ENCODE measurements at places on chromosomes 3 and 15. TPM values are rescaled to one million over a fixed set of nuclear protein-coding genes. Genes with fewer than 3 reads are reported as not detected.

GRCh38 chr3:104044002-104044401, 1322.7 kb upstream of the ALCAM start:
- DNase-seq: no peak

Gene MED12L
- polyA plus RNA-seq: not detected

DNA sequence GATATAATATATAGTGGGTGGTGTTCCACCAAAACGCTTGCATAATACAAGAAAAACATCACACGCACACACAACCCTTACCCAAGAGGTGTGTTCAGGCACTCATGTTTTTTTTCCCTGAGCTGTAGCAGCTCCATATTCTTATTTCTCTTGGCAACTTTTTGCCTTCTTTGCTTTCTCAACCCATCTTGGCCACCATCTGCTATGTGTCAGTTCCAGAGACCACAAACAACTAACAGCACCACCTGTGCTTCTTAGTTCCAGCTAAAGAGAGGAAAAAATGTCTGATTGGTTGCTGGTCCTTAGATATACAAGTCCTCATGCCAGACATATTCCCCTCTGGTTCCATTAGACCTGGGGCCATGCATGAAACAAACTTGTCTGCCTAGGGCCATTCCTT, 11.9 kb downstream of the ACTC1 start:
- no peak for DNase-seq

- DNase-seq: no peak
These were observed 13.6 kb upstream of the TBL1XR1 start for GRCh38 chr3:177210744-177211502.

Gene CAV3
- 0.25 TPM for polyA plus RNA-seq

Gene PLA2G4D
- not detected for polyA plus RNA-seq

GRCh38 chr3:79418855-79419621, 348.8 kb downstream of the ROBO1 start:
- no peak for DNase-seq

DNA sequence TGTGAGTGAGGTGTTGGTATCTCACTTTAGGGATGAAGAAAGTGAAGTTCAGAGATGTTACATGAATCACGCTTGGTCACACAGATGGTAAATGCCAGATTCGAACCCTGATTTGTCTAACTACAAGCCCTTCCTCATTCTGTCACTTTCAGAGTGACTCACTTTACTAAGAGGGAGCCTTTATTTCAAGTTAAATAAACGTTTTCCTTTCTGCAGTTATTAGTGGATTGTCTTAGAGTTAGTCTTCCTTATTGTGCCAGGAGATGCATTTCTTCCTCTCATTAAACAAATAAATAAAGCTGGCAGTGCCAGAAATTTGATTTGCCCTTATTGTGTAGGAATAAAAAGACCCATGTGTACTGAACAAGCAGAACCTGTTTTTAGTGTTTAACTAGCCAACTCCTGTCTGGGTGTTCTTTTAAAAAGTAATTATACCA, 162.5 kb downstream of the AKAP13 start:
- no peak for DNase-seq

GRCh38 chr3:188124184-188124583, 29.8 kb upstream of the LPP start:
- no peak for DNase-seq

Gene SEMA3F
- polyA plus RNA-seq: 17.4 TPM

GRCh38 chr3:37660782-37661181, 200.9 kb upstream of the CTDSPL start:
- no peak for DNase-seq

DNA sequence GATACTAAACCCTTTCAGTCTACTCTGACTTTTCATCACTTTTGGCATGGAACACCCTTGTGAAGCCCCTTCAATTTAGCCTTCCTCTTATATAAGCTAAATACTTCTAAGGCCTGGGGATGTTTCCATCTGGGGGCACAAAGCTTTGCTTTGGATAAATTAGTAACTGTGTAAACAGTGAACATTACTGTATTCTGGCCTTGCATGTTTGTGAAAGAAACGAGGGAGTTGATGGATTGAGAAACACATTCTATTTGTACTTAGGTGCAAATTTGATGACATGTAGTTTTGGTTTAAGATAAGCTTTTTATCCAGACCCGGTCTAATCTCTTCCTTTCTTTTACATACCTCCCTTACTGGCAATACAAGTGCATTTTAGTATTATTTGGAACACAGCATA, 19.7 kb downstream of the PSMD6 start:
- DNase-seq: no peak

DNA sequence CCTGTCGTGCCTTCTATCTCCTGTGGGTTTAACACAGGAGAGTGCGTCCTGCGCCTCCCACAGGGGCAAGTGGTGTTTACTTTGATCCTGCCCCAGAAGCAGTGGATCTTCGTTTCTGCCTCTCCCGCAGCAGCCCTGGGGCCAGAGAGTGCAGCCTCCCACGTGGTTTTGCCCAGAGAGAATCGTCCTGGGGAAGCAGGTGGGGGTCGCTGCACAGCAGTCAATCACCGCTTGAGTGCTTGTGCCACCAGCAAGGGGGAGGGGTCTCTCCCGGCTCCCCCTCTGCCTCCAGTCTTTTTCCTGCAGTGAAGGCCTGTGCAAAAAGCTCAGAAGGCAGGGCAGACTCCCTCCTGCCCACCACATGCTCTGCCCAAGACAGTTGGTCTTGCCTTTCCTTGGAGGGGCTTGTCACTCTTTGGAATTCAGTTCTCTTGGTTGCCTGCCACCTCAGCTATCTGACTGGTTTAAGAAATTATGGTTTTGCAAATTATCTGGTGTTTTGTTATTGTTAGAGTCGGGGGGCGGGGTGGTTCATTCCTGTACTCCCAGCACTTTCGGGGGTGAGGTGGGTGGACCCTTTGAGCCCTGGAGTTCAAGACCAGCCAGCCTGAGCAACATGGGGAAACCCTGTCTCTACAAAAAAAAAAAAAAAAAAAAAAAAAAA, 26.9 kb downstream of the STOML1 start:
- DNase-seq: peak; percentile 68

Gene ST8SIA2
- not detected for polyA plus RNA-seq

DNA sequence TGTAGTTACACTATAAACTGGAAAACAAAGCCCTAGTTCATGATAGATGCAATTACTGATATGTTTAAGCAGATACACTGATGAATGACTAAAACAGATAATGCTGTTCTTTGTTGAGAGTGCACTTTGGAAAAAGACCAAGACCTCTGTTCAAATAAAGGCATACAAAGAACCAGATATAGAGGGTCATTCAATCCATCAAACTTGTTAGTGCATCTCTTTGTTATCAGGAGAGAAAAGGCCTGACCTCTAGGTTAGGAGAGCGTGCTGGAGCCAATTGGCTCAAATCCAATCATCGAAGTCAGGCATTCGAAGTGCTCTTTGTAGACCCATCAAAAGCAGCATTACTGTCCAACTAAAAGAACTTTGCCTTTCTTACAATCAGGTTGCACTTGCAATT, 124.2 kb downstream of the TFG start:
- DNase-seq: no peak

Gene ASB14
- 0.08 TPM for polyA plus RNA-seq

DNA sequence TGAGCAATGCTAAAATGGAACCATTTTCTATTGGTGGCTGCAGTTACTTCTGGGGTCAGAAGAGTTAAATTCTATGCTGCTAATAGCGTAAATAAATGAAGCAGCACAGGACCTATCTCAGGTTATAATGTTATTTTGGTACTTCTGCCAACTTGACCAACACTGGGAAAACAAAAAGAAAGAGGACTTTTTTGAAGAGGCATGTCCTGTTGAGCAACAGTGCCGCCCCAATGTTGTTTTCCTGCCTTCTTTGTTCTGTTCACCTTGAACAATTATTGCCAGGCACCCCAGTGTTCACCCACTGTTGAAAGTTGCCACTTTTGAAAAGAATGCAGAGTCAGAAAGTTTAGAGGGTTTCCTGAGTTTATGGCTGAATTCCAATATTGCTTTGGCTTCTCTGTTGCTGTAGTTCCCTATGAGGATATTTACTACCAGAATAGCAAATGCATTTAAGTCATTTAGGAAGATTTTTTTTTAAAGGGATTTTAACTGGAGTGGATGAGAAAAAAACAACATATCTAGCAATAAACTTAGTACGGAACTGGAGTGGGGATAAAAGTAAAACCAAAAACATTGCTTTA, 679.0 kb upstream of the DPPA4 start:
- no peak for DNase-seq

DNA sequence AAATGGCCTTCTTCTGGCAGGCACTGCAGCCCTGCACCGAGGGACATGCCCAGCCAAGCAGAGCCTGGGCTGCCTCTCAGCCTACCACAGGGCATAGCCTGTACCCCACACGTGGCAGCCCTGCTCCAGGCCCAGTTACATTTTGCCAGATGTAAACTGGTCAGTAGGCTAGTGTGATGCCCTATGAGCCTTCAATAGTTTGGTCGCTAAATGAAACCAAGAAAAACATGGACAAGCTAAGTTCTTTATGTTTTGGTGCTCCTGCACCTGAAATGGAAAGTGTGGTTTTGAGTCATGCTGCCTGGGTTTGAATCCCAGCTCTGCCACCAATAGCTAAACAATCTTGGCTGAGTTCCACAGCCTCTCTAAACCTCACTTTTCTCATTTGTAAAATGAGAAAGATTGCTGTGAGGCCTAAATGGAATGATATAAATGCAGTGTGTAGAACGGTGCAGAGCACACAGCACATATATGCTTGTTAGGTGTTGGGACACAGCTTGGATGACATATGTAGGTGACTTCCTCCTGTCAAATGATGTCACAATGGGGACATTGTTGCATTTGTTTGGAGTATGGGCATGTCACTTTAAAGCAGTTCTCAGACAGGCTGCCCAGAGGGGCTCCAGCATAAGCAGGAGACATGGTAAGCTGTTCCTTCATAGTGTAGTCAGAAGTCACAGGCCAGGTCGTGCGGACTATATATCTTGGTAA, 57.4 kb downstream of the ZBTB38 start:
- no peak for DNase-seq

GRCh38 chr3:136055491-136055890, 90.0 kb downstream of the PPP2R3A start:
- DNase-seq: no peak

- DNase-seq: no peak
These were observed 10.4 kb downstream of the TMEM41A start for GRCh38 chr3:185488465-185488864.

DNA sequence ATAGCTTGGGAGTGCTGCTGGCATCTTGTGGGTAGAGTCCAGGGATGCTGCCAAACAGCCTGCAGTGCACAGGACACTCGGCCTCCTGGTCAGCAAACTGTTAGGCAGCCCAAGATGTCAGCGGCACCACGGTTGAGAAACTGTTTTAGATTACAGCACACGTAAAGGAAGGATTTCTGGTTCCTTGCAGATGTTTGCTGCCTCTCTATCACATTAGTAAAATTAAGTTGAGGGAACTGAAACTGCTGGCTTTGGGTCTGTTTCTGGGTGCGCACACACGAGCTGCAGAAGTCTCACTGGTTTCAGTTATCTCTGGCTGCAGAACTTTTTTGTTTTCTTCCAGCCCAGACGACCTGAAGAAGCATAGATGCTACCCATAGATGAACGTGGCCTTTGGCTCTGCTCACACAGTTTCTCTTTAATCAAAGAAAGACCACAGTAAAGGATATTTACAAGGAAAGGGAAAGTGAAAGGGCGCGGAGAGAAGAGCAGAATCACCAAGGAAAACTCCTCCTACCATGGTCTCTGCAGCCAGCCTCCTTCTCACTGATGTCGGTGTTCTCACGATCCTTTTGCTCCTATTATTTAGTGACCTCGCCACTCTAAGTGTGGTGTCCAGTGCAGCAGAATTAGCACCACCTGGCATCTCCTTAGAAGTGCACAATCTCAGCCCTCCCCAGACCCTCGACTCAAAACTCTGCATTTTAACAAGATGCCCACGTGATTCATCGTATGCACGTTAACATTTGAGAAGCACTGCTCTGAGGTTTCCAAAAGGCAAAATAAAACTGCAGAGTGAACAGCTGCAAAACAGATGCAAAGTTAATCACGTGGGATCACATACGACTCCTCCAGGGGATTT, 50.6 kb upstream of the AKAP13 start:
- no peak for DNase-seq

- DNase-seq: no peak
These were observed 131.4 kb upstream of the UBE2E2 start for GRCh38 chr3:23071758-23072157.

GRCh38 chr15:81427176-81427575, 53.2 kb upstream of the TMC3 start:
- no peak for DNase-seq

Gene GOLGA6L4
- 10.7 TPM for polyA plus RNA-seq

DNA sequence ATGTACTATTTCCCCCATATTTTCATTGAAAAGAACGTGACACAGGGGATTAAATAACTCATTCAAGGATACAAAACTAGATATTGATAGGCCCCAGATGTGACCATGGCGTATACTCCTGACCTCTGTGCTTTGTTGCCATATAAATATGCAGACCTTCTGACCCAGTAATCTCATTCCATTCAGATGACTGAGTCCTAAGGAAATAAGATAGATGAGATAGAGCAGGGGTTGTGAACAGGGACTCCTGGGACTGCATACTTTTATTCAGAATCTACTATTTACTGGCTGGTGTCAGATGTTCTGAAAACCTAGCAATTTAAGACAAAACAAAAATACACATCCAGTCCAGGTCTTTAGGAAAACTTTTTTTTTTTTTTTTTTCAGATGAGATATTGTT, 139.2 kb upstream of the MANF start:
- no peak for DNase-seq

Gene UBE2E2
- 23.8 TPM for polyA plus RNA-seq

DNA sequence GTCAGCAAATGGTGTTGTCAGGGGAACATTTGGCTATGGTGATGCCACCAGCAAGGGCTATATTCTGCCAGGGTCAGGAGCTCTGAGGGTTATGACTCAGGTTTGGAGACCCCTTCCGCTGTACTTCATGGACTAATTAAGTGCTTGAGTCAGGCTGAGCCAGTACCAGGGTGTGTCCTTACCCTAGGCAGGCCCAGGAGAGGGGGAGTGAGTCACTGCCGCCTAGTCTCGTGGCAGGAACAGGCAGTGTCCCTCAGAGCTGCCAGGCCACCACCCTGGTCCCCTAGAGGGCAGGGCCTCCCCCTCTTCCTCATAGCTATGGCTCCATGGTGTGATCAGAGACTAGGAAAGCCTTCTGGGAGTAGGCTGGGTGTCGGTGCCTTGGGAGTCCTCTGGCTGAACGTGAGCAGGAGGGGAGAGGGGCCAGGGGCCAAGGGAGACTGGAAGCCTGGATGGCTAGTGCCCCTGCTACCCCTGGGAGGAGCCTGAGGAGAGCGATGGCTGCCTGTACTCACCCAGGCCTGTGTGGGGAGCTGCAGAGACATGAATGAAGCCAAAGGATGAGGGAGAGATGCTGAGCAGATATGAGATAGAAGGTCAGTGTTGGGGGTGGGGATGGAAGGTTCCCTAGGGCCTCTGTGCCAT, 10.6 kb downstream of the MAPKAPK3 start:
- DNase-seq: peak; percentile 71

Gene CCR2
- not detected for polyA plus RNA-seq

GRCh38 chr15:60914360-60914759, 314.7 kb downstream of the RORA start:
- DNase-seq: no peak

GRCh38 chr3:129746629-129747028, 140.2 kb upstream of the PLXND1 start:
- DNase-seq: no peak

GRCh38 chr3:193387596-193387995, 9.0 kb upstream of the ATP13A5 start:
- no peak for DNase-seq

- DNase-seq: no peak
These were observed 33.1 kb upstream of the FOXP1 start for GRCh38 chr3:71616571-71617021.

All from aorta (tissue), 5 donors.